ENCODE measurements at places on chromosomes 2 and 18.
A peak's percentile ranks its signal among the peaks of the same experiment; 100 is the strongest.

- peak; percentile 28 for DNase-seq
Measured at GRCh38 chr2:217552081-217552480, 450.7 kb downstream of the TNS1 start.

DNA sequence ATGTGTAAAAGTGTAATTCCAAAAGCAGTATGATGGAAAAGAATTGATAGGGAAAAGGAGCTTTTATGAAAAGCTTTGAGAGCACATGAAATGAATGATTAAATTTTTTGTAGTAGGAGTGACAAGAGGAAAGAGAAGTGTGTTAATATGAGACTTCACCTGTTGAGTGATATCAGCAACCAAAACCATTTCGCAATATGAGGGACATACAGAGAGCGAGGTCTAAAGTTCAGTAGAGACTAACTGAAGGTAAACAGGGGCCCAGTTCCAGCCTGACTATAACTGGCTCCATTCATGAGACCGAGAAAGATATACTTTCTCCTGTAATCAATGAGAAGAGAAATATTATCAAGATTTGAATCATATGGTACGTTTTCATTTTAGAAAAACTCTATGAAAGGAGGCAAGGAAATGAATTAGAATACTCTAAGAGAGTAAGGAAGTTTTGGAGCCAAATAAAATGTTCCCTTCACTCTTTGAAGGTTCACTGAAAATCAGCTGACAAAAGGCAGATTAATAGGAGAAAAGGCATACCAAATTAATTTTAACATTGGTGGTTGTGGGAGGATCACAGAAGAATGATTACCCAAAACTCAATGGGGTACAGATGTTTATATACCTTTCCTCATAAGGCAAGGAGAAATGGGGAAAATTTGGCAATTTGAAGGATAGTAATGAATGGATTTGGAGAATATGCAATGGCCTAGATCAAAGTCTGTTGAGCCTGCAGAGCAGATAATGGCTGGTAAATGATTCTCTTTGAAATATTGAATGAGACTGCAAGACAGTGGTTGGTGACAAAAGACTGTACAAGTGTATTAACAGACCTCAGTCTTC is 932.2 kb downstream of the TDRD15 start:
- DNase-seq, result no peak

- no peak for DNase-seq
Measured at GRCh38 chr2:239164335-239164871, 236.4 kb downstream of the HDAC4 start.

GRCh38 chr2:206379266-206379665 is 64.1 kb upstream of the ADAM23 start:
- peak; percentile 11 for DNase-seq

DNA sequence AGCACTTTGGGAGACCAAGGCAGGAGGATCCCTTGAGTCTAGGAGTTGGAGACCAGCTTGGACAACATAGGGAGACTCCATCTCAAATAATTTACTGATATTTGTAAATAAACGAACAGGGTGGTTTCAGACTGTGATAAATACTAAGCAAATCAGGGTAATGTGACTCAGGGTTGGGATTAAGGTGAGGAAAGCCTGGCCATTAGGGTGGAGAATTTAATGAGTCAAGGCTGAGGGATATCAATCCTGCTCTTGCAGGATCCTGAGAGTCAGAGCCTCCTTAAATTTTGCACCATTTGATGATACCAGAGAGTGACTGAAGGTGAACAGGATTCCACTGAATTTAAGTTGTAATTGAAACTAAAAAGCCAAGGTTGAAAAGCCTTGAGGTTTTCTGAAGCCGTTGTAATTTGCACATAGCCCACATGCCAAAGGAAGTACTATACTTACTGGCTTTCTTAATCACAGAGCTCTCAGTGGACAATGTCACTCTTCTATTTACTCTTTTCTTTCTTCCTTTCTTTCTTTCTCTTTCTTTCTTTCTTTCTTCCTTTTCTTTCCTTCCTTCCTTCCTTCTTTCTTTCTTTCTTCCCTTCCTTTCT is 28.6 kb upstream of the AP1S3 start:
- DNase-seq, result no peak

DNA sequence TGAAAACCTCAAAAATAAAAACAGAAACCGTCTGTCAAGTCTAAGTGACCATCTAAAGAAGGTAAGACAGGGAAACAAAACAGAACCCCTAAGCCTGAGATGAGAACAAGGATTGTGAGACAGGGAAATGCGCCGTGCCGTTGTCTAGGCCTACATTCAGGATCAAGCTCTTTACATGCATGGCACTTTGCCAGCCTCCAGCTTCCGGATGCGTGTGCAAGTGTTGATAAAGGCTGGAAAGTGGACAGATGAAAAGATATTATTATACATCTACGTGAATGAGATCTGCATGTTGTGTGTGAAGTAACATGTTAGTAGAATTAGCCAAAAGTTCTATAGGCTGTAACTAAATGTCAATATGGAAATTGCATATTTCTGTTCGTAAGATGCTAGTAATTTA is 28.6 kb upstream of the TMEM87B start:
- DNase-seq, result no peak

GRCh38 chr2:101817481-101817880 is 120.0 kb downstream of the MAP4K4 start:
- DNase-seq, result no peak

Data from fibroblast of lung (primary cell).